A549 treated with ZK216348 at 1 μM for 4 hours (cell line): ENCODE measurements at places on chromosomes 6 and 20. TPM values are rescaled to one million over a fixed set of nuclear protein-coding genes. Genes with fewer than 3 reads are reported as not detected.

The BANF2 gene
- total RNA-seq, result not detected in 5 replicates

The FGD2 gene
- not detected in 5 replicates for total RNA-seq

The WASF1 gene
- total RNA-seq, result 8.1 to 13.8 TPM (median 12.4 TPM) in 5 replicates

The DNMT3B gene
- total RNA-seq, result 3.3 to 5.2 TPM (median 4.4 TPM) in 5 replicates

The GUCA1A gene
- total RNA-seq, result not detected in 5 replicates

The LAMP5 gene
- 0.08 to 0.20 TPM in 2 of 5 replicates, not detected in the others for total RNA-seq

The LINC00237 gene
- total RNA-seq, result not detected in 5 replicates

The NCOA7 gene
- 9.1 to 23.5 TPM (median 18.8 TPM) in 5 replicates for total RNA-seq

The ECT2L gene
- total RNA-seq, result not detected in 5 replicates

The SLC17A3 gene
- 0.87 to 2.0 TPM (median 1.1 TPM) in 5 replicates for total RNA-seq

The VNN1 gene
- 0.04 to 0.09 TPM (median 0.07 TPM) in 5 replicates for total RNA-seq

The PABPC1L gene
- total RNA-seq, result 14.9 to 21.1 TPM (median 20.8 TPM) in 5 replicates

The SULF2 gene
- 17.7 to 24.6 TPM (median 24.3 TPM) in 5 replicates for total RNA-seq

The FILIP1 gene
- 0.17 to 0.52 TPM (median 0.31 TPM) in 5 replicates for total RNA-seq

The PPP1R16B gene
- 0.11 to 0.43 TPM (median 0.18 TPM) in 5 replicates for total RNA-seq
